Gastroesophageal sphincter (tissue), 4 donors: ENCODE measurements at places on chromosomes 1 and 21. TPM values are rescaled to one million over a fixed set of nuclear protein-coding genes. Genes with fewer than 3 reads are reported as not detected.

The MCOLN2 gene
- 1.9 TPM for total RNA-seq

The SH2D1B gene
- total RNA-seq: not detected

The PTPN22 gene
- total RNA-seq: 0.79 TPM

The PLPP3 gene
- total RNA-seq: 127 TPM

The LACTBL1 gene
- not detected for total RNA-seq

The ATP8B2 gene
- 175 TPM for total RNA-seq

The USH2A gene
- total RNA-seq: not detected

The OR2M3 gene
- not detected for total RNA-seq

The CA6 gene
- total RNA-seq: not detected

The LY9 gene
- total RNA-seq: 2.4 TPM

The SPRR1B gene
- 15.1 TPM for total RNA-seq

The ILDR2 gene
- 9.2 TPM for total RNA-seq

The GJA9 gene
- not detected for total RNA-seq

The IGSF9 gene
- not detected for total RNA-seq

The PTGS2 gene
- 13.6 TPM for total RNA-seq

The CRNN gene
- 2.2 TPM for total RNA-seq

The TNFSF4 gene
- 2.6 TPM for total RNA-seq

The SYCP1 gene
- not detected for total RNA-seq

The IFI44 gene
- 10.3 TPM for total RNA-seq

The CLCNKB gene
- 1.2 TPM for total RNA-seq

The LMOD1 gene
- 1,429 TPM for total RNA-seq

The ATAD3C gene
- 0.94 TPM for total RNA-seq

The HIVEP3 gene
- total RNA-seq: 3.8 TPM

The CELF3 gene
- 0.93 TPM for total RNA-seq

The LCE1E gene
- total RNA-seq: not detected

The HS2ST1 gene
- 11.4 TPM for total RNA-seq

The TDRD5 gene
- 0.13 TPM for total RNA-seq

The CDC42BPA gene
- 92.1 TPM for total RNA-seq

The LPAR3 gene
- not detected for total RNA-seq
